ENCODE measurements at places on chromosomes 5 and 9.

- no peak for DNase-seq
These were observed 3.6 kb upstream of the PAX5 start for GRCh38 chr9:37037503-37038301.

GRCh38 chr5:20572614-20573013 is 584.6 kb upstream of the CDH18 start:
- no peak for DNase-seq

GRCh38 chr5:33231935-33232334 is 208.8 kb upstream of the TARS1 start:
- no peak for DNase-seq

DNA sequence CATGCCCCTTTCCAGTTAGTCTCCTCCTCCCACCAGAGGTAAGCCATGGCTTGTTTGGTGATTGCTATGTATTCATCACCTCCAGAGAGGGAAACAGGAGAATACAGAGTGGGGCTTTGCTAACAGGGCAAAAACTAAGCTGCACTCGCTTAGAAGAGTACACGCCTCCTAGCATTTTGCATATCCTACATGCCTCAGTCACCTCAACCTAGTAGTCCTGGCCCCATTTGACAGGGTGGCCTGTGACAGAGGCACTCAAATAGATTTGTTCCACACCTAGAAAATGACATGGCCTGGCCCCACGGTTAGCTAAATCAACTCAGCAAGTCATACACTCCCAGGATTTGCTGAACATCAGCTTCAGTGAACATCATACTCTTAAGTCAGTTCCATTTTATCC is 90.7 kb downstream of the CYFIP2 start:
- no peak for DNase-seq

- no peak for DNase-seq
These were observed 825.4 kb upstream of the CDH6 start for GRCh38 chr5:30368064-30368463.

GRCh38 chr9:72827950-72828731 is 124.7 kb downstream of the ALDH1A1 start:
- DNase-seq: no peak

DNA sequence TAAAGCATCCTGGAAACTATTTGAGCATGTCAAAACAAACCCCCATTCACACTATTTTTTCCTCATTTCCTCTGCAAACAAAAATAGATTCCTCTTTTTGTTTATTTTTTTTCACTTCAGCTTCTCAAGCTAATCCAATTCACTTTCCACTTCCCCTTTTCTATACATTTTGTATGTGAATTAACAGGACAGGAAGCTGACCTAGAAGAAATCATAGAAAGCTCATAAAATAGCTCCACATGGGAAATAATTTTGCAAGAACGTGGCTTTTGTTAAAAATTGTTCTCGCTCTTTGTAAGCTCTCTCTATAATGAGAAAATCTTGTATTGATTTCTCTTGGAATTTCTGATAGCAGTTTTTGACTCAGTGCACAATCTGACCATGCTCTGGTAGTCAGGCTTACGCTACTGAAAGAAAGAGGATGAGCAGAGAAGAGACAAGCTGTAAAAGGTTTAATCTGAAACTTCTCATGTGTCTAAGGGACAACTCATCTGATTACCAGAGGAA is 215.8 kb downstream of the ADAMTS12 start:
- DNase-seq: no peak

GRCh38 chr5:139646912-139647505 is 1.1 kb upstream of the CXXC5 start:
- no peak for DNase-seq

Data from left renal pelvis (tissue), 4 donors.